ENCODE measurements at places on chromosomes 11 and 22.

DNA sequence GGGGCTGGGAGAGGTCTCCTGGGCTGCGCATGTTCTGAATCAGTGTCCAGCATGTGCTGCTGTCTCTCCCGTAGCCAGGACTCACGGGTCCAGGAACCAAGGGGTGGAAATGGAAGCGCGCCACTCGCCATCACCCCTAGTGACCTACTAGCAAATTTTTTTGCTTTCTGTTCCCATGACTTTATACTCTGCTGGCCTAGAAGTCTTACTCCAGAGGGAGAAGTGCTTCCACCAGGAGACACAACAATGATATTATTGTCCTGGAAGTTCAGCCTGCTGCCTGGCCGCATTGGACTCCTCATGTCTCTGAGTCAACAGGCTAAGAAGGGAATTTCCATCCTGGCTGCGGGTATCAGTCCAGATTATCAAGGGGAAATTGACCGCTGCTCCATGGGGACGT is 729.7 kb downstream of the BRD1 start:
- DNase-seq, result no peak

DNA sequence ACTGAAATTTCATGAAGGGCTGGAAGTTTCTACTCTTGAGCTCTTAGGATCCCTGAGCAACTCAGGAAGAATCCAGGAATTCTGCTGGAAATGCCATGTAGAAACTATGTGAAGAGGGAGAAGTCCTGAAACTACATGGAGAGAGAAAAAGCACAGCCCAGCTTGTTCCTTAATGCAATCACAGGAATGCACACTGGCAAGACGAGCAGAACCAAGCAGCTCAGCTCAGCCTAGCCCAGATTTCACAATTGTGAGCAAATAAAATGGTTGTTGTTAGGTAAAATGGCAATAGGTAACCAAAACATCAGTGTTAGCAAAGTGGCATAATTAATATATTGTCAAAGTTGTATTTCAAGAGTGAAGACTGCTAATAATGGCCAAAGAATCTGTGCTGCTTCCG is 28.1 kb downstream of the ZNF214 start:
- no peak for DNase-seq

DNA sequence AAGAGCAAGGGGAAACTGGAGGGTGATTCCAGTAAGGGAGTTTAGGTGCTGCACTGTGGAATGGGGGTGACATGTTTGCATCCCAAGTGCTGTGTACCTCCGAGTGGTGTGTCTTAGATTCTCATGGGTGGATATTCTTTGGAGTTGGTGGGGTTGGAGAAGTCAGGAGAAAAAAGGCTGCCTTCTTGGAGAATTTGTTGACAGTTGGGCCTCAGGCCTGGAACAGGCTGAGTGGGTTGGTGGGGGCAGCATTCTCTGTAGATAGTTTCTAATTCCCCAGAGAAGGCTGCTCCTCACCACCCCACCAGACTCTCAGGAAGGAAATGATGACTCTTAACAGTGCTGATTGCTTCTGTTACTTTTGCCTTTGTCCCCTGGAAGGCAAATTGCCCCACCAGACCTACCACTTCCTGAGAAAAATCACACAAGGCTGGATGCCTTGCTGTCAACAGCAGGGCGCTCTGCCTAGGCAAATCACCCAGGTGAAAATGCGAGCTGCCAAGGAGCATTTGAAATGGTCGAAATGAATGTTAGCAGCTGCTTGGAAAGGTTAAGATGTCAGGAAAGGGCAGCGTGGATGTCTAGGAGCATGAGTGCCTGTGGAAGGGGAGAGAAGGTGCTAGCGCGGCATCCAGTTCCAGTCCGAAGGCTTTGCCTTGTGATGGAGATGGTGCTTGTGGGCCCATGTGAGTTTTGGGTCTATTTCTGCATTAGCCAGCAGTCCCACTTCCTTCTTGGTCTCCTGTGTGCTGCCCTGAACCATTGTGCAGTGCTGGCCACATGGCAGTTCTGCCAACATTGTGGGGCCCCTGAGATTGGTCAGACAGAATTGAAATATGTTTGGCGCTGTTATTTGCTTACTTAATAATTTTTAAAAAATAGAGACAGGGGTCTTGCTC is 29.7 kb upstream of the SORL1-AS1 start:
- no peak for DNase-seq

DNA sequence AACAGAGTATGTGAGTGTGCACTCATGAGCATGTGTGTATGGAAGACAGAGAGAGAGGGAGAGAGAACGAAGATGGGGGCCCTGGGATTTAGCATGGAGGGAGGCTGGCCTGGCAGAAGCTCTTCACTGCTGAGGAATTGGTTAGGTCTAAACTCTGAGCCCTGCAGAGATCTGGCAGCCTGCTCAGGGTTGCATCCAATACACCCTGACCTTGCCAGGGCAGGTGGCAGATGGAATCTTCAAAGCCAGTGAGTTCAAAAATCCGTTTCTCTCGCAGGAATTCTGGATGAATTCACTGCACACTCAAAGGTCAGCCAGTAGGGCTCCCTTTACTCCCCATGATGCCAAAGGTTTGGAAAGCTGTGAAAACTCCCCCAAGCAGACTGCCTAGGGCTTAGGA is 61.4 kb upstream of the OLFML1 start:
- no peak for DNase-seq

DNA sequence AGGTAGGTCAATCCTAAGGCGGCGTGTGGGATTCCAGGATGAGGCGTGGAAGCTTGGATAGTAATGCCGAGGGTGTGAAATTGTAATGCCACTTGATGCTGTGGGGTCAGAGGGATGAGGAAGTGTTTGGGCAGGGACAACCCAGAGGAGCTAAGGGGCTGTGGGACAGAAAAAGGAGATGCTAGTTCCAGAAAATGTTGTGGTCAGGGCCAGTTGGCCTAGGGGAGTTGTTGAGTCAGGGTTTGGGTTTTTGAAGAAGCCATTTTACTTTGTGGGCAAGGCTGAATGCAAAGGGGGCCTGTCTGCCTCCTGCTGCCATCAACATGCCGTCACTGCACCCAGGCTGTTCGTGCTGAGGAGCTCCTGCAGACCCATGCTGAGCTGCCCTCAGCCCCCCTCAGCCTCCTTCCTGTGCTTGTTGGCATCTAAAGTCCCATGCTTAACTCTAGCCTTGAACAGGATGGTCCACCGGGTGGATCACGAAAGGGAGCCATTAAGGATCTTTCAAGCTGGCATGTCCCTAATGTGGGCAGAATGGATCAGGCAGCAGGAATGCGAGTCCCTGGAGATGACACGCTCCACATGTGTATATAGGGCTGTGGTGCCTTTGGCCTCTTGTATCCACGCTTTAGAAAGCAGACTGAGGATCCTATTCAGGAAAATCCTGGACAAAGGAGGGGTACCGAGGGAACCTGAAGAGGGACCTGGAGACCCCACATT is 2.1 kb downstream of the C11orf16 start:
- no peak for DNase-seq

All from fibroblast of the conjunctiva (primary cell).